ENCODE measurements at places on chromosomes 6 and 20.
A peak's percentile ranks its signal among the peaks of the same experiment; 100 is the strongest.

DNA sequence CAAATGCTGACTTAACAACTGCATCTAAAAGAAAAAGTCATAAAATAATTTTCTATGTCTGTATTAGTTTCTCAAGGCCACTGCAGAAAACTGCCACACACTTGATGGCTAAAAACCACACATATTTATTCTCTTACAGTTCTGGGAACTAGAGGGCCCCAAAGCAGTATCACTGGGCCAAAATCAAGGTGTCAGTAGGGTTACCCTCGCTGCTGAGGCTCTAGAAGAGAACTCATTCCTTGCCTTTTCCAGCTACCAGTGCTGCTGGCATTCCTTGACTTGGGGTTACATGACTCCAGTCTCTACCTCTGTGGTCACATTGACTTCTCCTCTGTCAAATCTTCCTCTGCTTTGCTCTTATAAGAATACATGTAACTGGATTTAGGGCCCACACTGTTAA, 124.6 kb upstream of the THEMIS start:
- no peak for DNase-seq

- no peak for DNase-seq
These were observed 133.2 kb downstream of the CDH4 start for GRCh38 chr20:61385296-61385695.

DNA sequence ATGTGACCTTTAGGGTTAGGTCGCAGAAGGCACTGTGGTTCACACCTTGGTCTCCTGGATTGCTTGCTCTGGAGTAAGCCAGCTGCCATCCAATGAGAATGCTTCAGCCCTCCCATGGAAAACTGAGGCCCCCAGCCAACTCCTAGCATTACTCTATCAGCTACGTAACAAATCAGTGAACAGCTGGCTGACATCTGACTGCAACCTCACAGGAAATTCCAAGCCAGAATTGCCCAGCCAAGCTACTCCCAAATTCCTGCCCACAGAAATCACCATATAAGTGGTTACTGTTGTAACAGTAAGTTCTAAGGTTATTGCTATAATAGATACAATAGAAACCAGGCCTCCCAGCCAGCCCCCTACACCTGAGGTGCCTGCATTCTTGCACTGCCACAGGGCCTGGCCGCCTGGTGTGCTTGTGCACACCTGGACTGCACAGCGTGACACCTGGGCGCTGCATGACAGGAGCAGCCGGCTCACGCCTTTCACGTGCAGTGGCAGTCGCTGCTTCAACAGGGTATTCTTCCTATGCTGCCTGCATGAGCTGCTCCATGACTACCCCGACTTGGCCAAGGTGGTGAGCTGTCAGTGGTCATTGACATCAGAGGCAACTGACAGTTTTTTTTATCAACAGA, 429.7 kb upstream of the RUNX2 start:
- DNase-seq, result no peak

DNA sequence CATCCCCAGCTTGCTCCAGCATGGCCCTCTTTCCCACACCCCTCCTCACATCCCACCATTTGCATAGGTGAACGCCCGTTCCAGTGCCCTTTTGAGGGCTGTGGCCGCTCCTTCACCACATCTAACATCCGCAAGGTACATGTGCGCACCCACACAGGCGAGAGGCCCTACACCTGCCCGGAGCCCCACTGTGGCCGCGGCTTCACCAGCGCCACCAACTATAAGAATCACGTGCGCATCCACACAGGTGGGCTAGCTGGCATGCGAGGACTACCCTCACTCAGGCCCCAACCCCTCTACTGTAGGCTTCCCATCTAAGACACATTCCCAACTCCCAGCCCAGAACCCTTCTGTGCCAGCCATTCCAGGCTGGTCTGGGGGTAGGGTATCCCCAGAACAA, 6.1 kb upstream of the DEF6 start:
- DNase-seq, result no peak

DNA sequence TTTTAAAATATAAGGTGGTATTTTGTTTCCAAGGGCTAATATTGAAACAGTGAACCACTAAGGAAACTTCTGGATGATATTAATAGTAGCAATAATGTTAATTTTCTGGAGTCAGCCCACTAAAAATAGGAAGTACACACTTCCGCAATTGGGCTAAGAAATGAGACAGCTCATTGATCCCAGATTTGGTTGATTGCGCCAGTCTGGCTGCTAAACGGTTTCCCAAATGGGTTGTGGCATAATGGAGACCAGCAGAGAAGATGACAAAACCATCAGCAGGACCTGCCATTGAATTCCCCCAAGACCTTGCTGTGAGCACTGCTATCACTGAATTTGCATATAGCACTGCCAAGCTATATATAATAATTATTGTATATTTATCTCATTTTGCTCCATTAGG, 71.2 kb upstream of the SGK1 start:
- DNase-seq, result no peak

DNA sequence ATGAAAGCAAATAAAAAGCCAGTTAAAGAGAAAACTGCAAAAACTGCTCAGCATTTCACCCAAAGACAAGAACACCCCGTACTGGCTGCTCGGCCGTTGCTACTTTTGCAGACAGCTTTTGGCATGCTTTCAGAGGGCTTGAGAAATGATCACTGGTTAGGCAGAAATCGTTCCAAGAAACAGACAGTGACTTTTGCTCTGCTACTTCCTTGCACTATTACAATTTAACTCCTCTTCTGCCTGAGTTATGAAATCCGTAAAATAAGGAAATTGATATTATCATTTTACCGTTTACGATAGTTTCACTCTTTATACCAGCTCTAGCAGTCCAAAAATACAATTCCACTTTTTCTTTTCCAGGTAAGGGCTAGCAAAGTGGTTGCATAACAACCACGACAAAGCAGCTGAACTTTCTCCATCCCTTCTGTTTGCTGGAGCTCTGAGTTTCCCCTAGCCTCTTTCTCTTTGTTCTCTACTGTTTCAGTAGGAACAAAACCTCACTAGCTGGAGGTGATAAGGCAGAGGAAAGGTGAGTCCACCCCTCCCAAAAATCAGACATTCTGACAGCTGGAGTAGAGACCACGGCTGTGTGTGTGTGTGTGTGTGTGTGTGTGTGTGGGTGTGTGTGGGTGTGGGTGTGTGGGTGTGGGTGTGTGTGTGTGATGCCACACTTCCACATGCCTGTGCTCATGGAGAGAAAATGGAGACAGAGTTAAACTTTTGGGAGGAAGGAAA, 191.8 kb upstream of the RREB1 start:
- no peak for DNase-seq

- DNase-seq, result no peak
These were observed 11.0 kb upstream of the ZNF337 start for GRCh38 chr20:25707695-25708094.

- DNase-seq, result no peak
These were observed 4.0 kb downstream of the CST9 start for GRCh38 chr20:23601715-23602114.

DNA sequence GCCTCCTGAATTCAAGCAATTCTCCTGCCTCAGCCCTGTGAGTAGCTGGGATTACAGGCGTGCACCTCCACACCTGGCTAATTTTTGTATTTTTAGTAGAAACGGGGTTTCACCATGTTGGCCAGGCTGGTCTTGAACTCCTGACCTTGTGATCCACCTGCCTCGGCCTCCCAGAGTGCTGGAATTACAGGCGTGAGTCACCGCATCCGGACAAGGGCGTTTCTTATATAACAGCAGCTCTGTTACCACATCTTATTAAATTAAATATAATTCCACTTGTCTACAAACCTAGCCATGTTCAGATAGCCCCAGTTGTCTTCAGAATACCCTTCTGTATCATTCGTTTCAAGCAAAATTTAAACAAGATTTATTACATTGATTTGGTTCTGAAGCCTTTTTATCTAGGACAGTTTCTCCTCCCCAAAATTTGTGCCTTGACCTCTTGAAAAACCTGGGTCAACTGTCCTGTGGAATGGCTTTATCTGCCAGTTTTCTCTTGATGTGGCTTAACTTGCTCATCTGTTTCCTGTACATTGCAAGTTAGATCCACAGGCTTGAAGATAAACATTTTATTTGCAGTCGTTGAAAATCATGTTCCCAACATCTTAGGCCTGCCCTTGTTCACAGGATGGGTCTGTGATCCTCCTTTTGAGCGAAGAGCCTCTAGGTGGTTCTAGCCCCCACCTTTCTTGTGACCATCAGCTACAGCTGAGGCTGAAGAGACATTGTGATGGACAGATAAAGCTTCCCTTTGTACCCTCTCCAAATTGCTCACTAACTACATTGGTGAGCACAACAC, 132.2 kb downstream of the ARID1B start:
- DNase-seq, result no peak

- no peak for DNase-seq
These were observed 52.4 kb upstream of the IPCEF1 start for GRCh38 chr6:154408891-154409500.

DNA sequence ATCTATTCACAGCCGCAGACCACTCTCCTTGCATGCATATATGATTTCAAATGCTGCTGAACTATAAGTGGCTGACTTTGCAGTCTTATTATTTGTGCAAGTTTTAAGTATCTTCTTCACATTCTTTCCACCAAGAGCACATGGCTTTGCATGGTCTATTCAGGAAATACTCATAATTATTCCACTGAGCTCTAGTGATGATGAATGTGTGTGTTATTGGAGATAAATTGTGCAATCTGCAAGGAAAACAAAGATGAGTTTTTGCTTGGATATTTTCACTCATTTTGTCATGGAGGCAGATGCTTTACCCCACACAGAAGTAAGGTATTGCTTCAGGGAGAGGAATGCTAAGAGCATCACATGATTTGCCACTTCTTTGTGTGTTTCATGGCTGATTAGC, 764.6 kb downstream of the TBC1D32 start:
- no peak for DNase-seq

- no peak for DNase-seq
These were observed 38.5 kb downstream of the PANK2 start for GRCh38 chr20:3927486-3928291.

GRCh38 chr6:154995254-154996015, at the start of gene TIAM2:
Gene TIAM2, plus strand, starts transcription at chr6:154995315. Its CDS starts 133,909 bp downstream, at chr6:155129224.
- DNase-seq, result peak; percentile 26

DNA sequence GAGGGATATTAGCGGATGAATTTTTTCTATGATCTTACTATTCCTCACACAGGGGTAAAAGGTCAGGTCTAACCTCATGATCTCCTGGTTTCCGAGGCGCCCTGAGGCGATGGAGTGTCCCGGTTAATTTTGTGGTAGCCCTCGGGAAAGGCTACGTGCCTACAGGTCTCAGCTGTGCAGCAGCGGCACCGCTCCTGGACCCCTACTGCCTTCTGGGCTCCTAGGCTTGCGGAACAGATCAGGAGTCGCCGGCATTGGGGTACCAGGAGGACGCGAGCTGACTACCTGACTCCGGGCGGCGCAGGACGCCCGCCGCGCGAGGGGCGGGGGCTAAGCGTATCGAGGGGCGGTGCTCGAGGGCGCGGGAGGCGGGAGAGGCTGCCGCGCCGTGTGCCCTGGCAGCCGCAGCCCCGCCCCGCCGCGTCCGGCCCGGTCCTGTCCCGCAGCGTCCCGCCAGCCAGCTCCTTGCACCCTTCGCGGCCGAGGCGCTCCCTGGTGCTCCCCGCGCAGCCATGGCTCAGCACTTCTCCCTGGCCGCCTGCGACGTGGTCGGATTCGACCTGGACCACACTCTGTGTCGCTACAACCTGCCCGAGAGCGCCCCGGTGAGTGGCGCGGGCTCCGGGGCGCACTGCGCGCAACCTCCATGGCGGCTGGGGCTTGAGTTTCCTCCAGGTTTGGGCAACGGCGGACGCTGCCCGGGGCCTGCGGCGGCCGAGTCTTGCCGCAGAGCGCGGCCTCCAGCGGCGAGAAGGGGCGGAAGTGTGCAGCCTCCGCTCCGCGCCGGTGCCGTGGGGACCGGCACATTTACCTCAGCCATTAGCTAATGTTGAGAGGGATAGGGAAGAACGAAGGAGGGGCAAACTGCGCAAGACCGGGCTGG, at the start of gene NT5DC1:
NT5DC1 (plus strand) TSS at position 435 of the 883 bp plus-strand sequence; CDS start at position 513, 78 bp downstream.
- peak; percentile 86 for DNase-seq

DNA sequence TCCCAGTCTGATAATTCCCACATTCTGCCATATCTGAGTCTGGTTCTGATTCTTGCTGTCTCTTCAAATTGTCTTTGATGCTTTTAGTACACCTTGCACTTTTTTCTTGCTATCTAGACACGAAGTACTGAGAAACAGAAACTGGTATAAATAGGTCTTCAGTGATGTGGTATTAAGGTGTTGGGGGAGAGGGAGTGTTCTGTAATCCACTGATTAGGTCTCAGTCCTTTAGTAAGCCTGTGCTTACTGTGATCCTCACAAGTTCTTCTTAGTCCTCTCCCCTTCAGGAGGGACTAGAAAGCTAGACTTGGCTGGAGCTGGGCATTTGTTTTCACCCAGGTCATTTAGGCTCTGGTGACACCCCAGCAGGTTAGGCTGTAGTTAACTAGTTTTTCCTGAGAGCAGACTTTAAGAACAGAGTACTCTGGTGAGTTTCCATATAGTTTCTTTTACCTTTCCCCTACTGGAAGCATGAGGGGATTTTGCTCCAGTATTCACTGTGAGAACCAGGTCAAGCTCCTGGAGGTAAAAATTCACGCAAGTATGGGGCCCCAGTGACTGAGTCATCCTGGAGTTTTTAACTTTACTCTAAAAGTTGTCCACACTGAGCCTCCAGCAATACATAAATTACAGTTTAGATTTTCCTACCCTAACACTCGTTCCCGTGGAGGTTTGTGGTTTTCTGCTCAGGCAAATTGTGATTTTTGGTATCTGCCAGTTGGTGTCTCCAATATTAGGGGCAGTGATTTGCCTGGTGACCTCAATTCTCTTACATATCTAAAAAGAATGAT, 154.6 kb downstream of the CDKAL1 start:
- DNase-seq, result no peak

DNA sequence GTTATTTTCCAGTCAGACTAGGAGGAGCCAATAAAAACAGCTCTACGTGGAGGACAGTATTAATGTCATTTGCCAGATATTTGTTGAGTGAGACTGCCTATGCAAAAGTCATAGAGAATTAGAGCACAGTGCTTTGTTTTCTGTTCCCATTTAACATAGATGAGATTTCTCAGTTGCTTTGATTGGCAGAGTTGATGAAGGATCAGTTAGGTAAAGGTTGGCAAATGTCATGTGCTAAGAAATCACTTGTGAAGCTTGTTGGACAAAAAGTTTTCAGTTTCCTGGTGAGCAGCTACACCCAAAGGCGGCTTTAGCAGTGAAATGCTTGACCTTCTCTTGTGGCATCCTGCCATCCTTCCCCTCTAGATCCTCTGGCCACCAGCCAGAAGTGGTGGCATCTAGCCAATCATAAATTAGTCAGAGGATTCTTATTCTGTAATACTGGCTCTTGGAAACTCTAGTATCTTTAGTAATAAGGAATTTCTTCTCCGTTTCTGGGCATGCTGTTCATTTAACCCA, 37.0 kb downstream of the BCKDHB start:
- no peak for DNase-seq

- DNase-seq, result no peak
These were observed 96.6 kb upstream of the MAN1A1 start for GRCh38 chr6:119446115-119446554.

GRCh38 chr6:160462551-160463109, 114.5 kb downstream of the SLC22A3 start:
- DNase-seq, result peak; percentile 86

- DNase-seq, result peak; percentile 37
These were observed 83.0 kb downstream of the TMEM242 start for GRCh38 chr6:157240059-157240959.

- peak; percentile 50 for DNase-seq
These were observed 15.7 kb downstream of the NRSN2 start for GRCh38 chr20:362271-363254.
